Stimulated activated CD4-positive, alpha-beta T cell treated with anti-CD3 and anti-CD28 coated beads, Interleukin-1b, Interleukin-23, amount 100 ng/mL, for 24 hours (primary cell): ENCODE measurements at places on chromosomes 12 and 14.

GRCh38 chr12:1880876-1881275, 37.6 kb downstream of the CACNA2D4 start:
- DNase-seq = no peak

- DNase-seq = no peak
These were observed 28.9 kb upstream of the TMEM179 start for GRCh38 chr14:104633276-104634137.

DNA sequence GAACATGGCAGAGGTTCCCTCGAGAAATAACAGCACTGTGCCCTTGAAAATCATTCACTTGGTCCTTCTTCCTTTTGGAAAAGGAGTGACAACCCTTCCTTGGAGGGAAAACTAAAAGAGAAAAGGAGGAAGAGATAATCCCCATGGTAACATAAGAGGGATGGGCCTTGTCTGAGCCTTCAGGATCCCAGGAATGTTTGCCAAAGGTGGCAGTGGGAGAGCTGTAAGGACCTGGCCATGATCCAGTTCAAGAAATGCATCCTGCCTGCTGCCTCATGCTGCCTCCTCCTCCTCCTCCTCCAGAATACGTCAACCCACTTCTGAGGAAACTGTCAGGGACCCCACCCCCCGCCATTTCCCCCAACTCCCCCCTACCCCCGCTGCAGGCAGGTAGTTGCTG, 118.8 kb downstream of the KCNK10 start:
- no peak for DNase-seq

GRCh38 chr12:55659486-55660385, 23.0 kb downstream of the OR10P1 start:
- no peak for DNase-seq

GRCh38 chr14:57961786-57962060, 95.8 kb upstream of the SLC35F4 start:
- no peak for DNase-seq
